ENCODE measurements at places on chromosomes 12 and 14. TPM values are rescaled to one million over a fixed set of nuclear protein-coding genes. Genes with fewer than 3 reads are reported as not detected.

OR4K13 gene
- total RNA-seq, result not detected

KLRC1 gene
- 0.21 TPM for total RNA-seq

CPM gene
- 18.0 TPM for total RNA-seq

ARG2 gene
- total RNA-seq, result 11.9 TPM

DNA sequence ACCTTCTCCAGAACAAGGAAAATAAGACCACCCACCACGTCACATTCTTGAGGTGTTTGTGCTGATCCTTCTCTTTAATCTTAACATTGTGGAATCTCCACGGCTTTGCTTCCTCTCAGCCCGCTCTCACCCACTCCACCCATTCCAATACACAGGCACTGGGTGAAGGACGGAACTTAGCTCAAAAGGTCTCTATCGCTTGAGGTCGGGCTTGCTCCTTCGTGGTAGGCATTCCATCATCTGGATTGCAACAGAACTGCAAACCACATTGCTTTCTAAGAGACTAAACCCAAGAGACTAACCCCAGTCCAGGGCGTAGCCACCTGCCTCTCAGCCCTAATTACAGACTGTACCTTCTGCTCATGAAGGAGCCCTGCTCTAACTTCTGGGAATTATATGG lies 24.0 kb upstream of the MDM2 start:
- DNase-seq, result no peak

GRCh38 chr12:122293081-122293480 lies 26.8 kb upstream of the VPS33A start:
- DNase-seq, result peak; percentile 22

DNA sequence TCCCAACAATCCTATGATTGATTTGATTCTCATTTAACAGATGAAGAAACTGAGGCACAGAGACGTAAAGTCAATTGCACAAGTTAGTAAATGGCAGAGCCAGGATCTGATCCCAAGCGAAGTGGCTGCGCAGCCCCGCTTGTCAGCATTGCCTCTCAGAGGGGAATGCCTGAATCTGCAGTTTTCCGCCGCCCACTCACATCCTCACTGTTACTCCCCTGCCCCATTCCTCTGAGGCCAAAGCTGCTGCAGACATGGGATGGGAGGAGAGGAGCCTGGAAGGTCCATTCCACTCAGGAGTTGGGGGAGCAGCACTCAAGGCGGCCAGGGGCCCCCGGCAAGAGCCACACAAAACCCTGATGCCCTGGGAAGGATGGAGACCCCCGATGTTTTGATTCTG lies 1.0 kb downstream of the NRIP2 start:
- no peak for DNase-seq

GRCh38 chr14:92622311-92622710 lies 108.7 kb downstream of the RIN3 start:
- no peak for DNase-seq

GRCh38 chr12:6927379-6928021 lies at the start of gene ATN1:
Gene ATN1 (plus strand): TSS chr12:6927959. CDS start chr12:6934002, 6,043 bp downstream.
- peak; percentile 69 for DNase-seq

GRCh38 chr12:754473-754820 lies 2.1 kb downstream of the WNK1 start:
- DNase-seq, result no peak

DNA sequence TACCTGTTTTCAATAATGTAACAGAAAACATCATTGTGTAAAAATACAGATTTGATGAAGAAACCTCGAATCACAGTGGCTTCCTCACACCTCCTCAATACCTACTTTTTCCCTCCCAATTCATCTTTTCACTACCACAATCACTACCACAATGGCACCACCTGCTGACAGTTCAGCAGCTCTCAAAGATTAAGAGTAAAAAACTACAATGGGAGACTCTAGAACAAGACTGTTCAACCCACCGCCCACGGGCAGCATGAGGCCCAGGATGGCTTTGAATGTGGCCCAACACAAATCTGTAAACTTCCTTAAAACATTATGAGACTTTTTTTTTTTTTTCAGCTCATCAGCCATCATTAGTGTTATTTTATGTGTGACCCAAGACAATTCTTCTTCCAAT lies 15.2 kb downstream of the MED6 start:
- peak; percentile 68 for DNase-seq

Measured in activated CD4-positive, alpha-beta T cell treated with anti-CD3 and anti-CD28 coated beads for 36 hours (primary cell).